CD4-positive, alpha-beta memory T cell (primary cell): ENCODE measurements at places on chromosomes 5 and 9. TPM values are rescaled to one million over a fixed set of nuclear protein-coding genes. Genes with fewer than 3 reads are reported as not detected.

Gene BNC2
- total RNA-seq, result not detected

Gene PCDHA4
- not detected for total RNA-seq

Gene OCLN
- total RNA-seq, result 6.0 TPM

Gene TMEM141
- total RNA-seq, result 51.1 TPM

Gene AHRR
- 1.2 TPM for total RNA-seq

Gene PCDHGA11
- 0.36 TPM for total RNA-seq
